ENCODE measurements at places on chromosomes 7 and 10.

GRCh38 chr10:102579328-102579727, 65.0 kb upstream of the TRIM8 start:
- no peak for DNase-seq

DNA sequence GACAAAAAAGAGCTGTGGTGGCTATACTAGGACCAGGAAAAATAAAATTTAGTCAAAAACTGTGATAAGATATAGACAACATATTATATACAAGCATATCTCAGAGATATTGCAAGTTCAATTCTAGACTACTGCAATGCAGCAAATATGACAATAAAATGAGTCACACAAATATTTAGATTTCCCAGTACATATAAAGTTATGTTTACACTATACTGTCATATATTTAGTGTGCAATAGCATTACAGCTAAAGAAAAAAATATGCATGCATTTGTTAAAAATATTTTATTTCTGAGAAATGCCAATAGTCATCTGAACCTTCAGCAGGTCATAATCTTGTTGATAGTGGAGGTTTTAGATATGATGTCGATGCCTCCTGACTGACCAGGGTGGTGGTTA, 72.1 kb downstream of the AKR1C4 start:
- no peak for DNase-seq

- DNase-seq = no peak
These were observed 448 bp upstream of the PTER start for GRCh38 chr10:16436367-16436757.

GRCh38 chr7:100091411-100092181, 2.8 kb downstream of the COPS6 start:
- DNase-seq = no peak

- DNase-seq = no peak
These were observed 391.1 kb downstream of the PARD3 start for GRCh38 chr10:34423673-34424625.

DNA sequence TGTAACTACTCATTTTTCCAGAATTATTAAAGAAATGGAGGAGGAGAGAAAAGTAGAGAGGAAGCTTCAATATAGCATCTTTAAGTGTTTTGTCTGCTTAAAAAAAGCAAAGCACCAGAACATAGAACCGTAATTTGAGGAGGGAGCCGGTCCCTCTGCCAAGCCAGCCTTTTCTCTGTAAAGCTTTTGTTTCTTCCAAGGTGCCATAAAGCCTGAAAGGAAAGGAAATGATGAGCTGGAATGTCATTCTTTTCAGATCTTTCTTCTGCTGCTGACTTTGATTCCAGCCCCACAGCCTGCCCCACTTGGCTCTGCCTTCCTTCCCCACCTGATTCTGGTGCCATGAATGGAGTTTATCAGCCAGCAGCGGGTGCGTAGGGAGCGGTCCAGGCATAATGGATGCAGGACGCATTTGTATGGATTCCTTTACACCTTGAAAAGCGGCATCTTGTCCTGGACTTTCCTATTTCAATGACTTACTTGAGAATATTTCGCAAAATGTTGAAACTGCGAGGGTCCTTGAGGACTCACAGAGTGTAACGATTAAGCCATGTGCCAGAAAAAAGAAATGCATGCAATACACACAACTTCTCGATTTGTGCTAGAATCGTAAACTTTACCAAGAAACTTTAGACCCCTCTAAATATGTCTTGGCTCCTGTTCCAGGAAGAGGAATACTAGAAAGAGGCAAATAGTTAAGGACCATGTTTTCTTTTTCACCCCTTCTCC, 569.5 kb upstream of the MGMT start:
- no peak for DNase-seq

DNA sequence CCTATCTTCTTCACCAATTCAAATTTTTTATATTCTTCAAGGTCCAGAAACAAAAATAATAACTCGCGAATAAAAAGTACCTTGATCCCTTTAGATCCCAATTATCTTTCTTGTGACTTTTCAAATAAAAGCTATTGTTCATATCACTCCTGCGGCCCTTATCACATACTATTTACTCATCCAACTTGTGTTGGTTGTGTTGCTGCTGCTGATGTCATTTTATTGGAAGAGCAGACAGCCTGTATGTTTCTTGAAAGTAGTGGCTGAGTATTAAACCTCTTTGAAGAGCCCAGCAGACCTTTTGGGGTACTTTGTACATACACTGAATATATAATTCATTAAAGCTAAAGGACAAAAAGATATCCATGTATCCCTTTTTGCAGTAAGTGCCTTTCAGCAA, 231.7 kb downstream of the CTNNA3 start:
- no peak for DNase-seq

GRCh38 chr10:91415816-91416215, 5.7 kb downstream of the HECTD2 start:
- DNase-seq = no peak

DNA sequence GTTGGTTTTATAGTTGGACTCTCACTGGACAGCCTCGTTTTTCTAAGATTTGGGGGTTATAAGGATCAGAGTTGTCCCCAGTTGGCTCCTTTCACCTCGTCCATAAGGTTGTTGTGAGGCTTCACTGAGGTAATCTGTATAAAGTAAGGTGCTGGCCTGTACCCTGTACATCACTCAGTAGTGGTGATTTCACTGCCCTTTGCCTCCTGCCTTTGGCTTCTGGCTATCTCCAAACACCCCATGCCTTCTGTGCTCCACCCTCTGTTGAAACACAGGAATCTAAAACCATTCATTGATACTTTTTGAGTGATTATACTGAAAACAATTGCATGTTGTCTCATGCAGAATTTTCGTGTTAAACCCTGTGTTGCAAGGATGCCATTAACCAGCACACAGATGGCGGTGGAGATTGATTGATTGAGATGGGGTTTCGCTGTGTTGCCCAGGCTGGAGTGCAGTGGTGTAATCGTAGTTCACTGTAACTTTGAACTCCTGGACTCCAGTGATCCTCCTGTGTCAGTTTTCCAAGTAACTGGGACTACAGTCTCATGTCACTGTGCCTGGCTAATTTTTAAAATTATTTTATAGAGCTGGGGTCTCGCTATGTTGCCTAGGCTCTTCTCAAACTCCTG, 55.0 kb downstream of the KAT6B start:
- no peak for DNase-seq

GRCh38 chr7:139972029-139972428, 90.7 kb downstream of the PARP12 start:
- DNase-seq = no peak

DNA sequence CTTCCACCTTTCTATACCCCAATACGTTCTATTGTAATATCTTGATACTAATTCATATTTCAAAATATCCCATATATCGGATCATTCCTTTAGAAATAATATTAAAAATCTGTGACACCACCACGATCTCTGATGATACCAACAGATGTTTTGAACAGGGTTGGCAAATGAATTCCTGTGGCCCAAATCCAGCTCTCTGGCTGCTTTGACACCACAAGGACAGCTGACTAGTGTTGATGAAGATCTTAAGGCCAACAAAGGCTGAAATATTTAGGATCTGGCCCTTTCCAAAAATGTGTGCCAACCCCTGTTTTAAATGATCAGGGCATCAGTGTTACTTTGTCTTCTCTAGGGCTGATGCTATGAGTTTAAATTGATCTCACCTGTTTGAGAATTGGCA, 380.7 kb upstream of the PFKP start:
- no peak for DNase-seq

GRCh38 chr10:102106998-102107397, 13.2 kb downstream of the LDB1 start:
- no peak for DNase-seq

DNA sequence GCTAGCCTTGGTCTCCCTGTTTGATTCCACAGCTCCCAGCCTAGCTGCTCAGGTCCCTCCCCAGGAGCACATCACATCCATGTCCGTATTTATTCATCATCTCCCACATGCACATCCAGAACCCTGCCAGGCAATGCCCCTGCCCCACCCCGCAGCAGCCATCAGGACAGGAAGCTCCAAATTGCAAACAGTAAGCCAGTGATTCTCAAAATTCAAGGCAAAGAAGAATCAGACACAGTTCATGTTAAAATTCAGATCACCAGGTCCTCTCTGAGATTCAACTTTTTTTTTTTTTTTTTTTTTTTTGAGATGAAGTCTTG, 17.7 kb downstream of the LRRC20 start:
- DNase-seq = no peak

DNA sequence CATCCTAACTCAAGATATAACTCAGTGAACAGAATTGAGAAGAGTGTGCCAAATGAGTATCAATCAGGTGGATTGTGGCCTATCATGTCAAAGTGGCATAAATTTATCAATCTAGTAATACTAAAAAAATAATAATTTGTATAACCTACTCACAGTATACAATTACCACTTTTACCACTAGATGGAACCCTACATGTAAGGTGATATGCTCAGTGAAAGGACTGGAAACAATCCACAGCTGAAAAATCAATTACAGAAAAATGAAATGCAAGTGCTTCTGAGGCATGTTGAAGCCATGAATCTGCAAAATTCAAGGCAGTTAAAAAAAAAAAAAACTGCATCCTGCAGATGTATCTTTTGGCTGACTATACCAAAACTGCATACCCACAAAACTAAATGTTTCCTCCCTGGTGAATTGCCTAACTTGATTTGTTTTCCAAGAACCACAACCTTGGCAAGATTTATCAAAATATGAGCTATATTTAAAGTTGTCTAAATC, 13.9 kb downstream of the ARHGAP19 start:
- peak; percentile 93 for DNase-seq

DNA sequence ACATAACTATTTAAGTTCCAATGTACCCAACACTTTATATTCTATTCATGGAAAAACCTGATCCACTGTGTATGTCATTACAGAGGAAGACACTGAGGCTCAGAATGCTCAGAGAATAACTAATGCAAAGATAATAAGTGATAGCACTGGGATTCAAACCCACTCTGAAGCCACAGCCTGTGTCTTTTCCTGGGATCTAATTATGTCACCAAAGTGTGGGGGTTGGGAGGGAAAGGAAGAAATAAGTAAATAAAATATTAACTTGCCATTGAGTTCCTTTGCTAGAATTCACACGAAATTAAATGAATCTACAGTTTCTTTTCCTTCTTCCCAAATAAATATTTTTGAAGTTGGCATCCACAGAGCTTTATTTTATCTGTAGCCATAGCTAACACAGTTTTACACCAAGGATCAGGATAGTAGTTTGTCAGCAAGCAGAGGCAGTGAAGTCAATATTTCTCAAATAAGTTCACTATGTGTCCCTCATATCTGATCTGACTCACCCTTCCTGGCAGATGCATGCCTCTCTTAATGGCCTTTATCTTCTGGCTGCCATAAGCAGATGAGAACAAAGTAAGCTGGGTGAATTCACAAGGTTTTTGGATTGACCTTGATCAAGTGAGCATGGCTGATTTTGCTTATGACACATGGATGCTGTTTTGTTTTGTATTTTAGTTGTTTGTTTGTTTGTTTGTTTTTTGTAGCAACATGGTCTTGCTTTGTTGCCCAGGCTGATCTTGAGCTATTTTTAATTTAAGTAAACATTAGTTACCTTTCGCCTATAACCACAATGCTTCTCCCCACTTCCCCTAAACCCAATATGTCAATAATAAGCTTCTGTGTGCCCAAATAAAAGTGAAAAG, 6.3 kb downstream of the RAPGEF5 start:
- no peak for DNase-seq

DNA sequence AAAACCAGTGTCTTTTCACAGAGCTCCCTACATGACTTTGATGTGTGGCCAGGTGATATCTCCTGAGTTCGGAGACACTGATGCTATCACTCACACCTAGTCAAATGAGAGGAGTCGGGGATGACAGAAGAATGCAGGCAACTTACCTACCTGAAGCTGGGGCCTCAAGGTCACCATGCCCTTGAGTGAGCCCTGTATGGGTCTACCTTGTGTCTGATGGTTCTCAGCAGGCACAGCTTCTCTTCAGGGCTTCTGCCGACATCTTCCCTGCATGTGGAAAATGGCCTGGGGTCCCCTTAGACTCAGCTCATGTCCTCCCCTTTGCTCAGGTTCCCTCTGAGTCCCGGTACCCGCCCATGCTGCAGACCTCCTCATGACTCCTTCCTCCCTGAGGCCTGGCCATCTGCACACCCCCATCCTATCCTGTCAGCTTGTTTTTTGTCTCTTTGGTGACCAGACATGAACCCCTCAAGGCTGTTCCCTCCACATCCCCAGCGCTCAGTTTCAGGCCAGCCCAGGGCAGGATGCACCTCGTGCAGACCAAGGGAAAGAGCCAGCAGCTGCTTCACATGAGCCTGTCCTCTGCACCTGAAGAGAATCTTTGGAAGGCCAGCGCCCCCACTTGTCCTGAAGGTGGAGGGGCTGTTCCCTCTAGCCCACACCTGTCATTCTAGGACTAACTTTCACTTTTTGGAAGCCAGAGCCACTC, 74.6 kb upstream of the GDF10 start:
- DNase-seq = no peak
